ENCODE measurements at places on chromosomes 2 and 18. TPM values are rescaled to one million over a fixed set of nuclear protein-coding genes. Genes with fewer than 3 reads are reported as not detected.

Gene PNO1
- total RNA-seq, result 12.8 TPM

Gene ALMS1
- 21.4 TPM for total RNA-seq

- no peak for DNase-seq
Measured at GRCh38 chr2:191499050-191499449, 178.9 kb upstream of the NABP1 start.

DNA sequence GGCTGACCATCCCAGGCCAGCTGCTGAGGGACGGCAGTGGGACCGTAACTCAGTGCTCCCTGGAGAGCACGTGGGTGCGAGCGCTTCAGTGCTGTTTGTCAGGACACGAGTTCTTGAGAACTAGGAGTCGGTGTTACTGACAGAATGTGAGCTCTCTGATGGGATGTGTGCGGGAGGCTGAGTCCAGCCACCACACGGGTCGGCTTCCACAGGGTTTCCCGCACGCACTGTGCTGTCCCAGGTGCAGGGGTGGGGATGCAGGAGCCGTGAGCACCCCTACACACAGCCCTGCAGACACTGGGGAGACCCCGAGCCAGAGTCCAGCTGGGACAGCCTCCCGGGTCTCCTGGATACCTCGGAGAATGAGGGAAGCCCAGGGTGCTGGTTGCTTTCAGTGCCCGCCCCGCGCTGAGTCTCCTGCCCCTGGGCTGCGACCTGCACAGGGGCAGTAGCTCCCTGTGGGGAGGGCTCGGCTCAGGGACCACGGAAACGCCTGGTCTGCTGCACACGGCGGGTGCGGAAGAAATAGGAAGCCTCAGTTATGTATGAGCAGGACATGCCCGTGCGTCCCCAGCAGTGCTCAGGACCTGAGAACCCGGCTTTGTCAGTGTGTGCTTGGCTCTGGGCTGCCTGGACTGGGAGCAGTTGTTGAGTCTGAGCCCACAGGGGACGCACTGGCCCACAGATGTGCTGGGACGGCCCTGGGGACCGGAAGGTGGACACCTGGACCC is 71.2 kb downstream of the KCNG2 start:
- DNase-seq, result no peak

Gene SRD5A2
- not detected for total RNA-seq

Gene RSAD2
- 3.8 TPM for total RNA-seq

Gene TEX44
- not detected for total RNA-seq

Gene TMEM37
- 8.0 TPM for total RNA-seq

Gene EFHD1
- 69.7 TPM for total RNA-seq

Gene SF3B6
- total RNA-seq, result 59.3 TPM

All from posterior vena cava (tissue), 2 donors.